ENCODE measurements at places on chromosomes 12 and 14.

GRCh38 chr12:57191410-57191809 is 25.2 kb upstream of the NXPH4 start:
- no peak for DNase-seq

- DNase-seq: no peak
Measured at GRCh38 chr14:92586963-92587699, 73.5 kb downstream of the RIN3 start.

GRCh38 chr12:4272424-4273272 is 914 bp upstream of the CCND2 start:
- no peak for DNase-seq

DNA sequence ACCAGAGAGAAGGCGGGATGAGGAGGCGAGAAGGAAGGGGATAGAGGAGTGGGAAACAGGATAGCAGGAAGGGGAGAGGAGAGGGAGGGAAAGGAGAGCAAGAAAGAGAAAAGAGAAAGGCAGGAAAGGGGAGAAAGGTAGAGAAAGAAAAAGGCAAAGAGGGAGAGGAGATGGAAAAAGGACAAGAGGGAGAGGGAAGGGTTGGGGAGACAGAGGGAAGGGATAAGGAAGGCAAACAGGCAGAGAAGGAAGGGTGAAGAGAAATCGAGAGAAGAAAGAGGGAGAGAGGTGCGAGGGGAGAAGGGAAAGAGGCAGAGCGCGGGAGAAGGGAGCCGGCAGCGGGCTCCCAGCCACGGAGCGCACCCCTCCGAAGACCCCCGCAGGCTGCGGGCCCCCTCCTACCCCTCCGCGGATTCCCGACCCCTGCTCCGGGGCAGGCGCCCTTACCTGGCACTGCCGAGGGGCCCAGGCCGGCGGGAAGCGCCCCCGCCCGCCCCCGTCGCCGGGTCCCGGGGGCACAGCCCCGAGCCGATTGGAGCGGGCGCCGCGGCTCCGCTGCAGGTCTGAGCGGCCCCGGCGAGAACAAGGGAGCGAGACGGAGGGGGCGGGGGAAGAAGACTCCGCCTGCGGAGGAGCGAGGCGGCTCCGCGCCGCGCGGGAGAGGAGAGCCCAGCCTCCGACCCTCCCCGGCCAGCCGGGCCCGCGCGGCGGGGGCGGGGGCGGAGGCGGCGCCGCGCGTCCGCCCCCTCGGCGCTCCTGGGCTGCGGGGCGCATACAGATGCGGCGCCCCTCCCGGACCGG is at the start of gene CDH24:
CDH24 (minus strand) TSS at position 565 of the 801 bp plus-strand sequence. CDS start 1,787 bp downstream, outside the sequence.
- DNase-seq: peak; percentile 71

DNA sequence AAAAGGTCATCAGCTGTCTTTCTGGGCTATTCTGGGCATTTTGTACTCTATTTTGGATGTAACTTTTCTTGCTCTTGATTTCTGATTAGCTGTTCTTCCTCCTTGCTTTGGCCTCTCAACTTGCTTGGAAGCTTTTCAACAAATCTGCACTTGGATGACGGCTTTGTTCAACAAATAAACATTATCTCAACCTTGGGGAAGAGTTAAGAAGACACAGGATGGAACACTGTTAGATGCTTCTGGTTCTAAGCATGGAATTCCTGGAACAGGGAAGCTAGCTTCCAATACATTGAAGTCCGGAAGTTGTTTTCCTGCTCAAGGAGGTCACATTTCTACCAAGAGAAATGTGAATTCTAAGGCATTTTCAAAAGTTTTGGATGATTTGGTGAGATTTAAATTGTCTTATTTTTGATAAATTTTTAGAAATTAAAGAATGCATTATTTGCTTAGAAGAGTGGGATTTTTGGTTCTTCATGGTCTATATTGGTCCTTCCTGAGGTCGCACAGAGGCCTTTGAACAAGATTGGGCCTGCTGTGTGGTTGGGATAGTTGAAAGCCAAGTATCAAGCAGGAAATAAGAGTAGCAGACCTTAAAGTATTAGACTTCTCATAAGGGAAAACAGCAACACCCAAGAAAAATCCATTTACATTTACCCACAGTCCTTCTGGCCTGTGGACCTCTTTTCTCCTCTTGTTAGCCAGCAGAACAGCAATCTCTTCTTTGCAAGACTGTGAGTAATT is 59.2 kb downstream of the PPFIBP1 start:
- no peak for DNase-seq

DNA sequence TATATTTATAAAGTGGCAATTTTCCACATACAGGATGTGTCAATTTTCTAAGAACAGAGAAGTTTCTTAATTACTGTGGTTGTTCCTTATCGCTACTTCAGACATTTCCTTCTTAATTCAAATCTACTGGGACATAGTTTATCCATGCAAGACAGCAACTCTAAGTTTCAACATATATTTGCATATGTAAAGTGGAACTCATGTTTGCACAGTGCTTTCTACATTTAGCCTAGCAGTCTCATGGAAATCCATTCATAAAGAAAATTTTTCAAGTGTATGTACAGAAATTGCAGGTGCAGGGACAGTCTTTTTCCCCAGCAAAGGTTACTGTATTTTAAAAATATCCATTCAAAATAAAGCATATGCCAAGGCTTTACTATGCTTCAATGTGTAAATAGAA is 956.7 kb upstream of the SEL1L start:
- DNase-seq: peak; percentile 6

GRCh38 chr12:1933342-1934051 is 15.0 kb upstream of the CACNA2D4 start:
- peak; percentile 18 for DNase-seq

- no peak for DNase-seq
Measured at GRCh38 chr14:58216544-58216943, 16.6 kb downstream of the ACTR10 start.

DNA sequence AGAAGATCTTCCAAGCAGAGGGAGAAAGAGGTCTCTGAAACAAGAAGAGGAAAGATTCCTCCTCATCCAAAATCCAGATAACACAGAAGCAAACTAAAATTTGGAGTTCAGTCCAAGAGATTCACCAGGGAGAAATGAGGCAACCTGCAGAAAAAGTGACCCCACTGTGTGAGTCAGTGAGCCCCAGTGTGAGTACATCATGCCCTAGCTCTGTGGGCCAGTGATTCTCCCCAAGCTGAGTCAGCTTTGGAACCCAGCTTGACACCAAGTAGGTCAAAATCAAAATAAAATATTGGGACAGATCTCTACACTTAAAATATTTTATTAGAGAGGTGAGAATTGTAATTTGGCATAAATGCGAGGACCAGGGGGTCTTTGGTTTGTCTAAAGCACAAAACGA is 17.2 kb downstream of the CLEC2B start:
- DNase-seq: no peak

- DNase-seq: no peak
Measured at GRCh38 chr14:37842106-37842505, 246.7 kb downstream of the TTC6 start.

DNA sequence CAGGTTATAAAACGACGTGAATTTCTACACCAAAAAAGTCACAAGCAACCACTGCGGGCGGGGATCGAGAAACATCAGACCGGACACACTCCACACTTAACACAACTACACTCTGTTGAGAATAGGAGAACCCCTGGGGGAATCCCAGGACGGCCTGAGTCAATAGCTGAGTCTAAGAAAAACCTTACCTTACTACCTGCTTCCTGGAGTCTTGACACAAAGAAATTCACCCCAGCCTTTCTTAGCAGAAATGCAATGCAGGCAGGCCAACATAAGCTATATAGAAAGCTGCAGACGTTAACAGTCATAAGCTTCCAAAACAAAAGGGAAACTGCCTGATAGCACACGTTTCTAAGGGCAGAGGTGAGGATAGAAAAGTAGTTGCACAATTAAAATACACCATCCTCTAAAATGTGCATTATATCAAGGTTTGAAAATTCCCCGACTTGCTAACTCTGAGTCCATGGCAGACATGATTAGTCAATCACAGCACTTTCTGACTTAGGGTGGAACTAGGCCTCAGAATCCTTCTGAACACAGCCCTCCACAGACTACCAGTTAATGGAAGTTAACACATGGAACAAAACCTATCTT is 68.0 kb downstream of the CCDC88C start:
- DNase-seq: no peak

- DNase-seq: peak; percentile 45
Measured at GRCh38 chr12:124563401-124563800, 4.0 kb downstream of the NCOR2 start.

DNA sequence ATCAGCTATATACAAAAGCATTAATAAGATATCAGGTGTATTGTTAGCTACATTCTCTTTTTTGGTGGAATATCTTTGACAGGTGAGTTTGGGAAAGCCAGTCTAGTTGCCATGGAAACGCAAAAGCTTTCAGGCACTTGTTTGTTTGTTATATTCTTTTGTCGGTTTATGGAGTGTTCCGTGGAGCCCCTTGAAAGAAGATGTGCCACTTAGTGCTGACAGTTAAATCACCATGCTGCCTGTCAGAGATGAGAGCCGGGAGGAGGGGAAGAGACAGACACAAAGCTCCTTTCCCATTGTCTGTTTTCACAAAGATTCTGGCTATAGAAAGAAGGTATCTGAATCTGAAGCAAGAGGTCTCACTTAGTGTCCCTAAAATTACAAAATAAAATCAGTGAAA is 170.8 kb downstream of the SNAPC1 start:
- no peak for DNase-seq

DNA sequence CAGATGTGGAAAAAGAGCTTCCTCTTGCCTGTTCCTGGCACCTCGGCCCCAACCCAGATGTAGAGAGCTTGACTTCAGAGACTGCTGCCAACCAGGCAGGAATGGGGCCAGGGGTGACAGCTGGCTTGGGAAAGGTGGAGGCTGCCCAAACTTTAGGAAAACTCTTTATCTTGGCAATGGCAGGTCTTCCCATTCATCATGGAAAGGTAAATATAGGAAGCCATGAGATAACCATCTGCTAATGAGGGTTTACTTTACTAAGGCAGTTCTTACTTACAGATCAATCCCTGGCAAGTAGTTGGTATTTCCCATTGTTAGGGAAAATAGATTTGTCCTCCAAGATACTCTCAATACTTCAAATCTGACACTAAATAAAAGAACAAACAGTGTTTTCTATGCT is 143.1 kb upstream of the NUDT4 start:
- no peak for DNase-seq

GRCh38 chr12:13090054-13090453 is 13.4 kb downstream of the GSG1 start:
- DNase-seq: no peak

- peak; percentile 74 for DNase-seq
Measured at GRCh38 chr14:67943947-67944346, 124.4 kb downstream of the RAD51B start.

DNA sequence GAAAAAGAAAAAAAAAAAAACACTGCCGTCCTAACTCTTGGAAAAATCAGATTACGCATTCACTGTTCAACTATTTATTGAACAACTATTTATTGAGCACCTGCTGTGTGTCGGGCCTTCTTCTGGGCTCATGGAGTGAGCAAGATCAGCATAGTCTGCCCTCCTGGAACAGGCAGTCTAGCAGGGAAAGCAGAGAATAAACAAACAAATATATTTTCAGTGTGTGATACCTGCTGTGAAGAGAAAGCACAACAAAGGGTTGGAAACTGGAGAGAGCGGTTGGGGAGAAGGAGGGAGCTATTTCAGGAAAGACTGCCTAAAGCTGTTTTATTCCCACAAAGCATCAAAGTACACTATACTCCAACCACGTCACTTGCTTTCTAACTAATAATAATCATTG is 10.8 kb downstream of the PROX2 start:
- DNase-seq: no peak

DNA sequence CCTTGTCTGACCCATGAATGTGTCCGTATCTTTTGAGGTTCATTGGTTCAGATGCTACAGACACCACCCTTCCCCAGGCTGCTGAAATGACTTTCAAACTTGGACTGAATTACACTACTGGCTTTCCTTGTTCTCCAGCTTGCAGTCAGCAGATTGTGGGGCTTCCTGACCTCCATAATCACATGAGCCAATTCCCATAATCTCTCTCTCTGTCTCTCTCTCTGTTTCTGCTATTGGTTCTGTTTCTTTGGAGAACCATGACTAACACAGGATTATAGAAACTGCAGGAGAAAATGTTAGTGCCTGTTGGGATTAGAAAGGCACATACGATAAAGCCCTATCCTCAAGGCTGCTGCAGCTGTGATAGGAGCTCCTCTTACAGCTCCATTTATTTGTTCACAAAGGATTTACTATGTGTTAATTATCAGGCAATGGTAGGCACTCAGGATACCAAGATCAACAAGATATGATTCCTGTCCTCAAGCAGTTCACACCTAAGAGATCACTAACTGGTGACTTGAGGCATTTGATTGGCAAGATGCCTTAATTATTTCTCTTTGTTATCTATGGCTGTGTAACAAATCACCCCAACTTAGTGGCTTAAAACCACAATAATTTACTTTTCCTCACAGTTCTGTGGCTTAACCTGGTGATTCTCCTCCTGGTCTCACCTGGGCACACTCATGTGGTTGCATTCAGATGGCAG is 10.2 kb upstream of the NYNRIN start:
- DNase-seq: no peak

- no peak for DNase-seq
Measured at GRCh38 chr14:58078068-58078467, 73.9 kb downstream of the ARMH4 start.

- no peak for DNase-seq
Measured at GRCh38 chr12:44653861-44654527, 222.1 kb downstream of the NELL2 start.

DNA sequence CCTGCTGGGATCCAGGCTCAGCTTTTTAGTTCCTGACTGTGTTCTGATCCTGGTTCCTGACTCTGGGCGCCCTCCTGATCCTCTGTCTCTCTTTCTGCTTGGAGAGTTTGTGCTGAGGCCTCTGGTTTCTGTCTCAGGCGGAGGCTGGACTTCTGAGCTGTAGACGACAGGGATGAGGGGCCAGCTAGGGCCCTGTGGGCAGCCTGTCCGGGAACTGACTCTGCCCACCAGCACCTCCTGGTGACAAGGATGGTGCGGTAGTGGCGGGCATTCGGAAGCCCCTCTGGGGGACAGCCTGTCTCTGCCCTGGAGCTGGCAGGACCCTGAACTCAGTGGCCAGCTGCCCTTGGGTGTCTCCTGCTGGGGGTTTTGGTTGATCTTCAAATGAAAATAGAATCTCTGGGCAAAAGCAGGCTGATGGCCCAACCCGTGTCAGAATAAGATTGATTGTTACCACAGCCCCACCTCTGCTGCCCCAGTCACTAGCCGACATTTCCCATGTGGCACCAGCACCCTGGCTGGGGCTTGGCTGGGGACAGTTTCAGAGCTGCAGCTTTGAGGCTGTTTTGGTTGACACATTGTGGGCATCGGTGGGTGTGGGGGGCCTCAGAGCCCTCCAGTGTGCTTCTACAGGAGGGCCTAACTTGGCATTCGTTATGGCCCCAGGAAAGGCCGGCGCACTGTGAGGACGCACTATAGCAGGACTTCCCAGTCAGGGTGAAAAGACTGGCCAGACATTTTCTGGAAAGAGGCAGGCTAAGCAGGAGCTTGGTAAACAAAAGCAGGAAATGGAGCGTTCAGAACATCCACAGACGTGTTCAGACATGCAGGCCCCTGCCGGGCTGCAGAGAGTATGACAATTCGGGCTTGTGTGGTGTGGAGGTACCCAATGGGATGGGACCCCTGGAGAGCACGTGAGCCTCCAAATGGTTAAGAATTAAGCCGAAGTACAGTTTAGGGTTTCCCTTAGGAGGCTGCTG is 16.2 kb downstream of the KRT80 start:
- no peak for DNase-seq
